ENCODE measurements at places on chromosomes 6 and 20. TPM values are rescaled to one million over a fixed set of nuclear protein-coding genes. Genes with fewer than 3 reads are reported as not detected.

DNA sequence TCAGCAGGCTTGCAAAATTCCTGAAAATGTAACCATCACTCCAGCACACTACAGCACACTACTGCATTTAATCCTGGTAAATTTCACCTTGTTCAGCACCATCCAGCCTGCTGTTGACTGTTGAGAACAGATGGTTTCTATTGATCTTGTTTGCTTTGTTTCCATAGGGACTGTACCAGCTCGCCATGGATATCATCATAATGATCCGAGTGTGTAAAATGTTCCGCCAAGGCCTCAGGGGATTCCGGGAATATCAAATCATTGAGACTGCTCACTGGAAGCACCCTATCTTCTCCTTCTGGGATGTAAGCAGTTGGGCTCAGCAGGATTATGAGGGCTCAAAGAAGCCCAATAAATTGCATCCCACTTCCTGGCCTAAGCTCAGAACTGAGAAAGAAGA lies 4.1 kb downstream of the CNBD2 start:
- no peak for DNase-seq

- DNase-seq: no peak
Measured at GRCh38 chr6:39824030-39824926, 32.1 kb downstream of the DAAM2 start.

DNA sequence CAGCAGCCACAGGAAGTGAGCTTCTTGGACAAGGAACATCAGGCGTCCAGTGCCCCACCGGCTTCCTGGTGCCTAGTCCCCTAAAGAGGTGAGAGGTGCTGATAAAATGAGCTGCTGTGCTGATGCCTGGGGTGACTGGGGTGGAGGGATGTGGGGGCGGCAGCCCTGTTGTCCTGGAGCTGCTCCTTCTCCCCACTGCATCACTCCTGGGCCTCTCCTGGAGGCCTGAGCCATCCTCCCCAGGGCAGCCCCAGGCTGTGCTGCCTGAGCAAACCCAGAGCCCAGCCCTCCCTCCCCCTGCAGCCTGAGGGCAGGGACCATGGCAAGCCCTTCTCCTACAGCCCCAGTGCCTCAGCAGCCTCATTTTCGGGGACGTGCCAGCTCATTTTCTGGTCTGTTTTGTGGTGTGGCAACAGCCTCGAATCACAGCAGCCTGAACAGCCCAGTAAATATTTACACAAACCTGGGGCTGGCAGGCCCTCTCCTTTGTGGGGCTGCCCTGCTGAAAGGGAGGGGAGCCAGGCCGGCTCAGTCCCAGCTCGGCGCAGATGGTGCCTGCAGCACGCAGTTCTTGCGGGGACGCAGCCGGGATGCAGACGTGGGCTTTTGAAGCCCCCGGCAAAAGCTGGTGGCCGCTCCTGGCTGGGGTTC lies 259.9 kb downstream of the DLL1 start:
- DNase-seq: peak; percentile 24

DNA sequence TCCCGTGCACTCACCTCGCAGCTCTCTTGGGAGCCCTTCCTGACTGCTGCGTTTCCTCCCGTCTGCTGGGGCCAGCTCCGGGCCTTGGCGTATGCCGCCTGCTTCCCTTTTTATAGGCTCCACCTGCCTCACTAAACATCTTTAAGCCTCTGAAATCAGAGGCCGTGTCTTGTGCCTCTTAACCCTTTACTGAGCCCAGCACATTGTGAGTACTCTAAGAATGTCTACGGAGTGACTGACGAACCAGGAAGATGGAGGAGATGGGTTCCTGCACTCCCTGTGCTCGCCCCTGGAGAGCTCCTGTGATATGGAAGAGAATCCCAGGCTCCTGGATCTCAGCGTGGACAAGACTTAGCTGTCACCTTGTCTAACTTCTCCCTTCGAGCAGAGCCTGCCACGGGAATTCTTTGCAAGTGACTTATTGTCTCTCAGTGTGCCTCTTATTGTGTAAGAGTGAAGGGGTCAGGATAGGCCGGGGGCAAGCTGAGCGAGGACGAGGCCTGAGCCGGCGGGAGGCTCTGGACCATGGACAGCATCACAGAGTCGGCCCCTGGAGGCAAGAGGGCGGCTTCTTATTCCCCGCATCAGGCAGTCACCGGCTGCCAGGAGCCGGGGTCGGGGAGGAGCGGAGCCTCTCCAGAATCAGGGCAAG lies 70.9 kb upstream of the CCDC167 start:
- no peak for DNase-seq

- DNase-seq: no peak
Measured at GRCh38 chr6:12275107-12275506, 15.1 kb upstream of the EDN1 start.

GRCh38 chr6:4356899-4357659 lies 221.7 kb upstream of the ECI2 start:
- DNase-seq: no peak

GRCh38 chr6:127177030-127177922 lies 58.8 kb downstream of the RSPO3 start:
- DNase-seq: no peak

DNA sequence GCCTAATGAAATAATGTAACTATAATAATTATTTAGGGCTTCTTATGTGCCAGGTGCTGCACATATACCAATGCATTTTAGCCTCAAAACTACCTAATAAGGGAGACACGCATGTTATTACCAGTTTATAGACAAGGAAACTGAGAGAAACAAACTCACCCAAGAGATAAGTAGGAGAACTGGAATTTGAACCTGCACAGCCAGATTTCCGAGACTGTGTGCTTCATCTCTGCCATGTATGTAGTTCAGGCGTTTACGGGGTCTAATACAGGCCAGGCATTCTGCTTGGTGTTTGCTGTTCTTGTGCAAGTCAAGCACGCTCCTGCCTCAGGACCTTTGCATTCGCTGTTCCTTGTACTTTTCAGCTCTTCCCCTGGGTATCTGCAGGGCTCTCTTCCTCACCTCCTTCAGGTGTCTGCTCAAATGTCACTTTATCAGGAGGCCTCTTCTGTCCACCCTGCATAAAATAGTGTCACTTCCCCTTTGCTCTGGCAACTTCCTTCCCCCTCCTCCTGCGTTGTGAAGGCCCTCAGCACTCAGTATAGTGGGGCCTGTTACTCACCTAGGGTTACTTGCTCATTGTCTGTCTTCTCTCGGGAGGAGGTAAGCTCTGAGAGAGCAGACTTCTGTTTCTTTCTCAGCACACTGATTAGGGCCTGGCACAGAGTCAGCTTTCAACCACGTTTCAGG lies 6.1 kb upstream of the NSFL1C start:
- no peak for DNase-seq

Gene LZTS3
- 9.5 TPM for total RNA-seq

Measured in aorta (tissue), 5 donors.